ENCODE measurements at places on chromosomes 6 and 20.

DNA sequence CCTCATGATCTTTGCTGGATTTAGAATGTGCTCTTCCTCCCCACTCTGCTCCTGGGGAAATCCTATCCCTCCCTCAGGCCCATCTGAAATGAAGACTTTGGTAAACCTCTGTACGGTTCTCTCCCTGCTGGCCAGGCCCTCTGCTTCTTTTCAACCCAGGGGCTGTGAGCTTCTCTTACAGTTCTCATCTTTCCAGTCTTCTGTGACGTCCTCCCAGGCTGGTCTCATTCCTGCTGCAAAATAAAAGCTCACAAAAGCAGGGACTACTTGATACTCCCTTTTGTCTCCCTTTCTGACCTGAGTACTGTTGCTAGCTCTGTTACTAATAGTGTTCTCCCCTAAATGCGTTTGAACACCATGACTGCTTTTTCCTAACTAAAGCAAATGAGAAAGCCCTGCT, 46.3 kb downstream of the UNC5CL start:
- DNase-seq: no peak

GRCh38 chr20:19757487-19758132, 448 bp upstream of the RIN2 start:
- no peak for DNase-seq

- DNase-seq: no peak
Measured at GRCh38 chr20:57439432-57439831, 48.2 kb downstream of the RBM38 start.

GRCh38 chr20:32494483-32495216, 90.5 kb downstream of the NOL4L start:
- no peak for DNase-seq

- no peak for DNase-seq
Measured at GRCh38 chr6:132785936-132786335, 12.5 kb downstream of the SLC18B1 start.

GRCh38 chr6:107344383-107344782, 115.0 kb downstream of the PDSS2 start:
- no peak for DNase-seq

DNA sequence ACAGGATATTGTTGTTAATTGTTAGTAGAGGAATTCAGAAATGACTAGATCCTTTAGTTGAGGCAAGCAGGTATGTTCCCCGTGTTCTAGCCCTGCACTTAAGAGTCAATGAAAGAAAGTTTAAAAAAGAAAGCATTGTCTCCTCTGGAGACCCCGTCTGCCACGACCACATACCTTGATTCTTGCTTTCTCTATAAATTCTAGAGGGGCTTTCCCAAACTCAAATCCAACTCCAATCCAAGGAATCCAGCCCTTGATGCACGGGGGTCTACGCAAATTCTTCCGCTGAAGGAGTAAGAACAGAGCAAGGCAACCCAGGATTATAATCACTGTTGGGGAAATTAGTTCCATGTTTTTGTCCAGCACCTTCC, 401 bp downstream of the CYP39A1 start:
- DNase-seq: no peak

DNA sequence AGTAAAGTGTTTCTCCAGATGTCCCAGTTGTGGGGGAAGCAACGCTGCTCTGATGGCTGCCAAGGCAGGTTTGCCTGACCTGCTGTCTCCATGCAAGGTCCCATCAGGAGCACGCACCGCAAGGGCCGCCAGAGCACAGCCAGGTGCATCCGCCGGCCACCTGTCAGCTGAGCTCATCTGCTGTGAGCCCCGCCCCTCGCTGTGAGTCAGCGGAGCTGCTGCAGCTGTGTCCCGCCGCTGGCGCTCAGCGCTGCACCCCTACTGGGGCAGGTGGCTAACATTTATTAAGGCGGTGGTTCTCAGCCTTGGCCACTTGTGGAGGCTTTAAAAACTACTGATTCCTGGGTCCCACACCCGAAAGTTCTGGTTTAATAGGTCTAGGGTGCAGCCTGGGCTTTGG, 225.7 kb downstream of the UST start:
- peak; percentile 4 for DNase-seq

GRCh38 chr20:41848180-41848579, 230.0 kb upstream of the CHD6 start:
- DNase-seq: no peak

- no peak for DNase-seq
Measured at GRCh38 chr20:3461911-3462677, 8.7 kb upstream of the ATRN start.

DNA sequence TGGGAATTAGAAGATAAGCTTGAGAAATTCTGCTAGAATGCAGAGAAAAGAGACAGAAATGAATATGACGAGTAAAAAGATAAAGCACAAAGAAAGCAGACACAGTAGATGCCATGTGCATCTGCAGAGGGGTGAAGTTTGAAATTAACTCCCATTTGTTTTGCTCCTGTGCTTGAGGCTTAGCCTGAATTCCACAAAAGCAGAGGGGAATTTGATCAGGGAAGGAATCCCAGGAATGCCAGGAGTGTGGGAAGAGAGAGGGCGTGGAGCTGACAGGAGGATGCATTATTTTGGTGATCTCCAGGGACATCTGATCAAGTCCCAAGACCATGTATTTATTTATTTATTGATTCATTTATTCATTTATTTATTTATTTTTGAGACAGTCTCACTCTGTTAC, 55.6 kb downstream of the SLC22A1 start:
- no peak for DNase-seq

DNA sequence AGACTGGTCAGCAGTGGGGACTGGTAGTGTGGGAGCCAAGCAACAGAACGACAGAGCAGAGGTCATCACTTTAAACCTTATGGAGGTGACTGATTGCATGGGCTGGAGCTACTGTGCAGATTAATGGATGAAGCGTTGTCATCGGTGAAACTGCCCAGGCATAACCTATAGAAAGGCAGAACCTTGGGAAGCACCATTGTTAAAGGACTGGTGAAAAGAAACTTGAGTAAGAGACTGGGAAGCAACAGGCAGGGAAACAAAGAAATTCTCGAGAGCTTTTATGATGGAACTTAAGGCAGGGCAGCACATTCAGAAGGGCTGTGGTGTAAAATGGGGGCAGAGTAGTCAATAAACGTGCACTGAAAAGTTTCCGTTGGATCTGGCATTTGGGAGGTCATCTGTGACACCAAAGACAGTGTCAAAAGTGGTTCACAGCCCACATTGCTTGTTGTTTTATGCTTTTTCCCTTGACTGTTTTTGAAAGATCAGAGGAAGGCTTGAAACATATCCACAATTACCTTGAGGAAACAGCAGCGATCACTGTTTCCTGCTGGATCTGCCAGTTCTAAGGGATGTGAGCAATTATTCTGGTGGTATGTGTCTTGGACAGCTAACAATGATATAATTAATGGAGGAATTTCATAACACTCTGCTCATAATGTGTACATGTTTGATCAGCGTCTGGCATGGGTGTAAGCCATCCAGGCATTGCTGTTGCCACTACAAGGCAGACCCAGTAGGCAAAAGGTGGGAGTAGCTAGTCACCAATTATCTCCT, 62.7 kb downstream of the LRRC1 start:
- no peak for DNase-seq

GRCh38 chr6:11999246-11999645, 12.9 kb upstream of the HIVEP1 start:
- DNase-seq: no peak

- DNase-seq: no peak
Measured at GRCh38 chr20:18727032-18727508, 86.5 kb upstream of the SCP2D1 start.

DNA sequence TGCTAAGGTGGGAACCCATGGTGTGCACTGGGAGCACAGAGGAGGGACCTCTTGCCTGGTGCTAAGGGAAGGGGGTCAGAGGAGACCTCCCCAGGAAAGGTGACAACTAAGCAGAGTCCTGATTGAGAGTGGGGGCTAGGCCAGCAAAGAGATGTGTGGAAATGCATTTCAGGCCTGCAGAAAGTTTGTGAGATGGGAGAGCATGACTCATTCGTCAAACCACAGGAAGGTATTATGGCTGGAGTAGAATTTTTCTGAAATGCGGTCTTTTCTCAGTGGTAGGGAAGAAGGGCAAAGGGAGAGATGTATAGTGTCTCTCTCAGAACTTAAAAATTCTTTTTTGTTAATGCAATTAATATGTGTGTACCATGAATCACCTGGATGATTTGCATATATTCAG, 23.6 kb upstream of the EDN1 start:
- DNase-seq: no peak

GRCh38 chr6:132730560-132730959, 16.7 kb upstream of the VNN1 start:
- DNase-seq: no peak

GRCh38 chr20:45629496-45630100, at the start of gene WFDC10A:
Gene WFDC10A, plus strand, starts transcription at chr20:45629739. Its CDS starts 75 bp downstream, at chr20:45629814.
- no peak for DNase-seq

- no peak for DNase-seq
Measured at GRCh38 chr6:107786179-107786578, 37.9 kb downstream of the SCML4 start.

DNA sequence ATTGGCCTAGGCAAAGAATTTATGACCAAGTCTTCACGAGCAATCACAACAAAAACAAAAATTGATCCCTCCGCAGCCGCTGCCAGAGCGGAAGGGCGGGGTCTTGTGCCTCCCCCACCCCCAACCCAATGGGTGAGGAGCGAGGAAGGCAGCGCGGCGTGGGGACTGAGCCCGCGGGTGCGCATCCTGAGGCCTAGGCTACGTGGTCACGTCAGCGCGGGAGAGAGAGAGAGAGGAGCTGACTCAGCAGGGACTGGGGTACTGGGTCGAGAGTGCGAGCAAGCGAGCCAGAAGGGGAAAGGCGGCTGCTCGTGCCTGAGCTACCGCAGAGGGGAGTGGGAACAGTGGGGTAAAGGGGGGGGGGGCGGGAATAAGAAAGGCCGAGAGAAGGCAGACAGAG, 90.1 kb upstream of the FERMT1 start:
- no peak for DNase-seq

- no peak for DNase-seq
Measured at GRCh38 chr6:166341977-166342348, 382 bp downstream of the SFT2D1 start.

- no peak for DNase-seq
Measured at GRCh38 chr6:37103169-37104039, 66.5 kb upstream of the PIM1 start.

GRCh38 chr20:18190338-18191233, 52.9 kb downstream of the KAT14 start:
- DNase-seq: no peak

DNA sequence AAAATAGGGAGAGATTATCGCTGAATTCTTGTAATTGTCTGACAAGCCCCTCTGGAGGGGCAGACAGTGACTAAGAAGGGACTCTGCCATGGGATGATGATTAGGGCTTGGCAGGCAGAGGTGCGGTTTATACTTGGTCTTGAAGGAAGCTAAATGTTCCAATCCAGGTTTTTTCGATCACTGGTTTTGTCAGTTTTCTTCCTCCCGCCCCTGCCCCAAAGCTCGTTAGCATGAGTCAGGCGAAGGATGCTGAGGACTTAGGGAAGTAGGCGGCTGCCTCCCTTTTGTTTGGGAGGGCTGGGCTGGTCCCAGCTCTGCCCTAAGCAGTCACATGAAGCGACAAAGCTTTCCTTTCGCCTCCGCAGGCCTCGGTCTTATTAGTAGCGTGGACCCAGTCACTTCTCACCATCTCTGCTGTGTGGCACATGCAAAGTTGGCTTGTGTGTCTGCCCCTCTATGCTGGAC, 314.2 kb downstream of the CDC5L start:
- no peak for DNase-seq

DNA sequence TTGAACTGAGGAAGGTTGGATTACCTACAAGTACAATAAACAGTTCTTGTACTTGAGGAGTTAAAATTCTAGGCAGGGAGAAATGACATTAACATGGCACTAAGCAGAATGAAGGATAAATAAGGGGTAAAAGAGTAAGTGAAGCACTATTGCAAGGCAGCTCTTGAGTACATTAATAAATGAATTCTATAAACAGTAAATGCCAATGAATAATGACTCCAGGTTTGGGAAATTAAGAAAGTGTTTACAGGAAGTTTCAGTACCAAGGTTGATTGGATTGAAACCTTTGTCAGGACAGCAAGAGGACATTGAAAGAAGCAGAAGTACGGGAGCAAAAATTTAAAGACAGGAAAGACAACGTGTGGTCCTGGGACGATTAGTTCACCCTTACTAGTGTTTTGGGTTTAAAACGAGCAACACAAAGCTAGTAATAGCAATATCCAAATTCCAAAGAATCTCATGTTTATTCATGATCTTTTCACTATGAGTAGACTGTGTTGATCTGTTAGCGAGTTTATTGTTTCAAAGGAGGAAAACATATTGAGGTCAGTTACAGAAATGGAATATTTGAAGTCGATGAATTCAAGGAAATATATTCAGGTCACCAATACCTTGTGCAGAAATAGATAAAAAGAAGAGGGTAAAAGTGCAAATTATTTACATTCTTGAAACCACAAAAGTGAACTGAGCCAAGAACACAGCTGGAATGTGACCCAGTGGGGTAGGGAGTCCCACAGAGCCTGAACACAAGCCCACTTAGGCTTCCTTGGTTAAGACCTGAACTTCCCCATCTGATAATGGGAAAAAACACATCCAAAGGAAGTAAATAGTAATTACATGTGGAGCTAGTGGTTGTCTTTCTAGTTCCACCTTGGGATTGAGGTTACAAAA, 80.8 kb downstream of the MKKS start:
- no peak for DNase-seq

GRCh38 chr20:57374931-57375651, 16.1 kb upstream of the RBM38 start:
- no peak for DNase-seq

GRCh38 chr6:64459411-64459944, 823.9 kb downstream of the PHF3 start:
- no peak for DNase-seq

DNA sequence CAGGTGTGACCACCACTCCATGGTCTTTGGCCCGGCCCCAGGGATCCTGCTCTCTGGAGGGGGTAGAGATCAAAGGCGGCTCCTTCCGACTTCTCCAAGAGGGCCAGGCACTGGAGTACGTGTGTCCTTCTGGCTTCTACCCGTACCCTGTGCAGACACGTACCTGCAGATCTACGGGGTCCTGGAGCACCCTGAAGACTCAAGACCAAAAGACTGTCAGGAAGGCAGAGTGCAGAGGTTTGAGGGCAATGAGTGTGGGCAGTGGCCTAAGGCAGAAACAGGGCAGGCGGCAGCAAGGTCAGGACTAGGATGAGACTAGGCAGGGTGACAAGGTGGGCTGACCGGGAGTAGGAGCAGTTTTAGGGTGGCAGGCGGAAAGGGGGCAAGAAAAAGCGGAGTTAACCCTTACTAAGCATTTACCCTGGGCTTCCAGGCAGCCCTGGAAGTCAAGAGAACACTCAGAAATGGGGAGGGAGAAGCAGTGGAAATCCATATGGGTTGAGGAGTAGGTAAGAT, 533 bp downstream of the CFB start:
- DNase-seq: no peak

DNA sequence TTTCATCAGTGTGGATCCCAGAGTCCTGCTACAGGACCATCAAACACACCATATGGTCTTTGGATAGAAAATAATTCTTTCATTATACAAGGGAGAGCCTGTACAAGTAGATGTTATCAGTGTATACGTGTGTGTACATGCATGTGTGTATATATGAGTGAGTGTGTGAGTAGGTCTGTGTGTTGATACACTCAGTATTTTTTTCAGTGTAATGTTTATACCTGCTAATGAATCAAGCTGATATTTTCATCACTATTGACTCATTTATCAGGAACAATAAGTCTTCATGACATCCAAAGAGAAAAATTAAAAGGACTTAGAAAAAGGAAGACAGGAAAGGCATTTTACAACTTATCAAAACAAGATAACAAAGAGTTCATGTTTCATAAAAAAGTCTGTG, 66.5 kb downstream of the EPM2A start:
- DNase-seq: no peak

- no peak for DNase-seq
Measured at GRCh38 chr6:13097454-13097853, 230.9 kb downstream of the TBC1D7 start.

All from activated CD4-positive, CD25-positive, alpha-beta regulatory T cell (primary cell).